GF-D8 (cell line): ENCODE measurements at places on chromosomes 2 and 18.

DNA sequence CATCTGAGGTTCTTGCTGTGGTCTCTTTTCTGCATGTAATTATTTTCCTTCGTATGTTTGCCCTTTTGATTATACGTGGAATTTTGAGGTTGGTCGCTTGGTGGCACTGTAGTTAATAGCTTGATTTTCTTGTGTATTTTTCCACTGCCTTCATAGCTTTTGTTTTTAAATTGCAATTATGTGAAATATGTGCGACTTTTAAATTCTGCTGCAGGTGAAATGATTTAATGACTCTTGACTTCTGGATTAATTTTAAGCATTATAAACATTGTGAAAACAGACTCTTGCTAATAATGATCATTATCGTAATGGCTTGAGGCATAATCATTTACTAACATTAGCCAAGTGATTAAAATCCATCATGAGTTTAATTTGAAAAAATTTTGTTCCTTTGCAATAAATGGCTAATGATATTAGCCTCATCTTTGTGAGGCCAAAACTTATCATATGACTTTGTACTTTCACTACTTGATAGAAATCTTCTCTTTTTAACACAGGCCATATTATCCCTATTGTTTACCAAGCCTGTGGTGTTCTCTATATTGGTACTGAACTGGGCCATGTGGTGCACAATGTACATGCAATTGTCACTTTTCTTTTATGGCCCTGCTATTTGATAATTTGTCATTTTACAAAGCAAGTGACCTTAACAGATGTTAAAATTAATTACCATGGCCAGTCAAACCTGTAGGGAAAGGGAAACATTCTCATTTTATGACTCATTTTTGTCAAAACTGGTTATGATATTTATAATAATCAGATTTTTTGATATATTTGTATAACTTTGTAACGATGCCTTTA is 62.8 kb upstream of the NEUROD1 start:
- DNase-seq, result peak; percentile 20

DNA sequence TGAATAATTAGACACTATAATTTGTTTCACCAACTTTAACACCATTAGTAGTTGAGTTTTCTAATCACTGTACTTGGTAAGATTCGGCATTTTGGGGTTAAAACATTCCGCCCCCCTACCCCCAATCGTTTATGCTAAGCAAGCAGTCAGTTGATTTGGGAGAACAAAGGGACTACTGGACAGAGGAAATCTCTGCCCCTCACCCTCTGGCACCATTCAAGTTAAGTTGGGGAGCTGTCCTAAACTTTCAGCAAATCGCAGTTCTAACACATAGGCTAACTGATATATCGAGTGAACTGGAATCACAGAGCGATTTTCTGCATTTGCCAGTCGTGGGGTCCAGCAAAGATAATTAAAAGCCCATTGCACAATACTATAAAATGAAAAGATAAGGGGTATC is 5.6 kb downstream of the KLF7 start:
- no peak for DNase-seq

- DNase-seq, result no peak
These were observed 638 bp downstream of the ZNF521 start for GRCh38 chr18:25351280-25351775.

GRCh38 chr18:24584813-24585212 is 124.4 kb downstream of the HRH4 start:
- DNase-seq, result no peak

GRCh38 chr2:232447638-232448303 is 8.2 kb upstream of the ALPI start:
- DNase-seq, result no peak

DNA sequence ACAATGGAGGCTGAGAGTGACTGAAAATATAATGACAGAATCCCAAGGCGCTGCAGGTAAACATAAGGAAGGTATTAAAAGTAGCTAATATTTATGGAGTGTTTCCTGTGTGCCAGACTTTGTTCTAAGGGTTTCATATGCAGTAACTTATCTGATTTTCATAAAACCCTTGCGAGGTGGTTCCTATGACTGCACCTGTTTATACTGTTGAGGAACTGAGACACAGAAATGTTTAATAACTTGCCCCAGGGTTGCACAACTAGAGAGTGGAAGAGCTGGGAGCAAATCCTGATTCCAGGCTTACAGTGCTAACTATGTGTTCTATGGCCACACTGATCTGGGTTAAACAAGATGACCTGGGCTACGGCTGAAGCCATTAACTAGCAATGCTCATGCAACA is 2.4 kb downstream of the SP110 start:
- DNase-seq, result no peak

- no peak for DNase-seq
These were observed 62.1 kb downstream of the MEX3C start for GRCh38 chr18:51135364-51135763.

DNA sequence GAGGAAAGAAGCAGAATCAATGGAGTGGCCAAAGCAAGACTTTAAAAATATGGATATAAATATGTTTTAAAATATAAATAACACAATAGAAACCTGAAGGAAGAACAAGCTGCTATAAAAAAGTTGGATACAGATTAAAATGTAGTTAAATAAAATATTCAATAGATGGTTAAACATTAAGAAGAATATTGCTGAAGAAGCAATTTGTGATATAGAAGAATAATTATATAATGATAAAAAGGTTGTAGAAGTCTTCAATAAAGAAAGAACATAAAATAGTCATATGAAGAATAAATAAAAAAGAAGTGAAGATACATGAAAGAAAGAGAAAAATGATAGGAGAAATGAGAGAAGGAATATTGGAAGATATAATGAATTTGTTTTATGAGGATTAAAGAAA is 392.0 kb downstream of the DSC3 start:
- DNase-seq, result no peak

DNA sequence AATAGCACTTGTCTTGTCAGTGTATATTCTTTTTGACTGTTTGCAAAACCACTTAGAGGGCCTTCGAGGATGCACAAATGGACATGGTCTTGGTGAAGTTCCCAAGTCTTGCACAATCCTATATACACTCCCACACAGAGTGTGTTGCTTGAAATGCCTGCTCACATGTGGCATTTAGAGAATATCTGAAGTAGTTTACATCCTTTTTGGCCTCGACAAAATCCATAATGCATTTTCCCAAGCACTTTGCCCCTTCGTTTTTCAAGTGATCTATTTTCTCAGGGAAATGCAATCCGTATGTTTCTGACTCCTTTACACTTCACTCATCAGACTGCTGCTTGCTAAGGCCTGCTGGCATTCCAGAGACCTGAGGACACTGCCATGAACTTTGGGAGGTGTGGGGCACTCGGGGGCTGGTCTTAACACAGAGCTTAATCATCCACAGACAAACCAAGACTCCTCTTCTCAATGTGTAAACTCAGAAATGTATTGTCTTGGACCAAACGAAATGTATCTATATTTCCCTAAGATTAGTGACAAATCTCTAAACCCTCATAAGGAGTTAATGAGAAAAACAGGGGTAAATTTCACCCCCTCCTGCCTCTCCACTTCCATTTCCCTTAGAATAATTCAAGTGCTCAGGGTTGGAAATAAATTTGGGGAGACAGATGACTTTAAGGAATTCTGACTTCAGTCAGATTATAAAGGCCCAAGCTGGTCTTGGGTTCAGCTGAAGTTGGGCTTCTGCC is 219.3 kb upstream of the APCDD1 start:
- no peak for DNase-seq

- DNase-seq, result no peak
These were observed 48.1 kb downstream of the CYRIA start for GRCh38 chr2:16617282-16618266.

DNA sequence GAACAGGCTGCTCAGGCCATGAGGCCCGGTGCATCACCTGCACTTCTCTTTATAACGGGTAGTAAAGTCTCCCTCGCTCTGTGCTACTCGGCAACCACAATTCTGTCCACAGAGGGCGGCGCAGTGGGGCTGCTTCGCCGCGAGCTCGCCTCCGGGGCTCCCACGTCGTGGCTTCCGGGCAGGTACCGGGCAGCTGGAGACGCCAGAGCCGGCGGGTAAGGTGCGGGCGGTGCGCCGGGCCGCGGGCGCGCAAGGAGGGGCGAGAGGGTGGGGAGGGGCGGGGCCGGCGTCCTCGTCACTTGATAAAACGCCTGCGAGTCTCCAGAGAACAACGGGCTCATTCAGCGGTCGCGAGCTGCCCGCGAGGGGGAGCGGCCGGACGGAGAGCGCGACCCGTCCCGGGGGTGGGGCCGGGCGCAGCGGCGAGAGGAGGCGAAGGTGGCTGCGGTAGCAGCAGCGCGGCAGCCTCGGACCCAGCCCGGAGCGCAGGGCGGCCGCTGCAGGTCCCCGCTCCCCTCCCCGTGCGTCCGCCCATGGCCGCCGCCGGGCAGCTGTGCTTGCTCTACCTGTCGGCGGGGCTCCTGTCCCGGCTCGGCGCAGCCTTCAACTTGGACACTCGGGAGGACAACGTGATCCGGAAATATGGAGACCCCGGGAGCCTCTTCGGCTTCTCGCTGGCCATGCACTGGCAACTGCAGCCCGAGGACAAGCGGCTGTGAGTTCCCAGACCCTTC is at the start of gene ITGA6:
TSS of gene ITGA6 (plus strand) at position 331 of the 734 bp plus-strand sequence.
- DNase-seq, result no peak

DNA sequence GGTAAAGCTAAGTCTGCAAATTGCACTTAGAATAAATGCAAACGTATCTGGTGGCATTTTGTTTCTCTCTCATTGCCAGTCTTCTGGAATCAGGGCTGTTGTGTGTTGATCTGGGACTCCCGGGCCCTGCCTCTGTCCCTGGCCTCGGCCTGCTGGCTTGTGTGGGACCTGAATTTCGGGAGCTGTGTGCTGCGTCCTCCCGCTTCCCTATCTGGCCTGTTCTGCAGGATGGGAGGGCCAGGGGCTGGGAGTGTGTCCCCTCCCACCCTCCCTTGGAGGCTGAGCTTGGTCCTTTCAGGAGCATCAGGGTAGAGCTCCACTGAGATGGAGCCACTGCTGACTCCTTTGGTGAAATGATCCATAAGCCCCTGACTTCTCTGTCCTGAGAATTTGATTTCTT is 118.5 kb downstream of the ACKR3 start:
- DNase-seq, result no peak

DNA sequence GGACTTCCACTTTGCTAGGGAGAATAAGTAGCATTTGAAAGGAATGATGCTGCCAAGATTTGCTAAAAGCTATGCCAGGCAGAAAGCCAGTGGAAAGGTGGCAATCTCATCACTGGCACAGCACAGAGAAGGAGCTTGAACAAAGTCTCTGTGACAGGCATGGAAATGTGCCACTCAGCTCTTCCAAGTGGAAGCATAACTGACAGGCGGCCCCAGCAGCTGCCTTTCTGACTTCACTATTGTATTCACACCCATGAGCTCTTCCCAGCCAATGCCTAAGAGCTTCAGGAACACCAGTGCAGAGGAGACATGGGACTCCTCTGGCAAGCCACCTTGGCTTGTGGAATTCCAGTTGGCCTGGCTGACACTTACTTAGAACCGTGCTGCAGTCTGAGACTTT is 134.6 kb upstream of the REG3G start:
- no peak for DNase-seq

DNA sequence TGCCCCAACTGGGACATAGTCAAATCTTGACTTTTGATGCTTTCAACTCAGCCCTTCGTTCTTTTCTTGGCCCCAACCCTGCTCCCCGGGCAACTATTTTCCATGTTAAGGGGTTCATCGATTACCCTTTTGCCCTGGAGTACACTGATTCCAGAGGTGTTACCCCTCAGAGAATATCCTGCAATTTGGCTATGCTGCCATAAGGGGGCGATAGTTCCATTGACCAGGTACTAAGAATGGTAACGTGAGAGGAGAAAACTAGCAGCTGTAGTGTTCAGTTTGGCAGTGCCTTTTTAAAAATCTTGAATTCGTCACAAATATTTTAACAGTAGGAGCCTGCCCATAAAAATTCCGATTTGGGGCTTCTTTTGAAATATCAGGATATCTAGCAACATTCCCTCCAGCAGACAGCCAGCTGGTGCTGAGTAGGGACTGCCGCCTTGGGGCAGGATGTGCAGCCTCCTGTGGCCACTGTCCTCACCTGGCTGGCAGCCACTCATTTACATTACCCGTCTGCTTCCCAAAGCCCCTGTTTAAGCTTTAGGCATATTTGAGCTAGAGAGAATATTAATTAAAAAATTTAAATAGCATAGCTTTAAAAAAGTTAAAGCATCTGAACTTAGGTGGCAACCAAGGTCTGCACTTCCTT is 146.3 kb upstream of the SKOR2 start:
- DNase-seq, result no peak

GRCh38 chr2:72150861-72151356 is 3.2 kb upstream of the CYP26B1 start:
- DNase-seq, result no peak

GRCh38 chr2:165283342-165283741 is 44.1 kb downstream of the SCN2A start:
- DNase-seq, result peak; percentile 5

DNA sequence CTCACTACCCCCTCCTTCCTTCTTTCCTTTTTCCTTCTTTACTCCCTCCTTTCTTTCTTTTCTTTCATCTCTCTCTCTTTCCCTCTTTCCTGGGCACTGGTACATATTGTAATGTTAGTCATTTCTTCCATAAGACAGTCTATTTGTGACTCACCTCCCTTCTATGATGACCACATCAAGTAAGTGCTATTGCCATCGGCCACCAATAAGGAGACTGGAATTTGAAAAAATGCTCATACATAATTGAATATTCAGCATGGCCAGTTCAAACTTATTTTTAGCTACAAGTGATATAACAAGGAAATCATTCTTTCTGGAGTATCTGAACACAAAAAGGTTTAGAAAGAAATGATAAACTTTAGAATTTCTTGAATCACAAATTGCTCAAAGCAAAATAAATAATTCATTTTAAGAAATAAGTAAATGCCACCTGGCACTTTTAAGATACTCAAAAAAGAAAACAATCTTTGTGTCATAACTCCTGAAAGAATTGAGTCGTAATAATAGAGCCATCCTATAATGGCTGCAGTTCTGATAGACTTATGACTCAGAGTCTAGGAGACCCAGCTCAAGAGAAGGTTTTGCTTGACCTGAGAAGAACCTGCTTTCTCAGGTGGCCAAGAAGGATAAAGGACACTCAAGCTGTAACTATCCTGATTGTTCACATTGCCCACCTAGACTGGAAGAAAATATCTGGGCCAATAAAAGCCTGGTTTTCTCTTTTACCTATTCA is 51.6 kb upstream of the CCBE1 start:
- no peak for DNase-seq

DNA sequence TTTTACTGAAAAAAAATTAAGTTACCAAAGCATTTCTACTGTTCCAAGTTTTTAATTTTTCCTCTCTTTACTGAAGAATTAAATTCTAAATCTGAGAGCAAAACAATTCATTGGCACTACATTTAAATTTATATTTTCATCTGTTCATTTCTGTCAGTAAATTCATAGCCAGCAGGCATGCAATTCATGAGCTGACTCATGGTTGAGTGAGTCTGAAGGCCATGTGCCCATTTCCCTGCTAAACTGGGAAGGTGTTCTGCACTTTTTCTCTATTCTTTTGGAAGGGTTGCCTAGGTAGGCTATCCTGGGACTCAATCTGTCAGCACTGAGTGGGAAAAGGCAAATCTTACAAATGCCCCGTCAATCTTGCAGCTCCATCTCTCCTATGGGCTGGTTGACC is 88.7 kb downstream of the KLHL14 start:
- no peak for DNase-seq

- DNase-seq, result no peak
These were observed 35.5 kb downstream of the STAT1 start for GRCh38 chr2:190978389-190979053.
